ENCODE measurements at places on chromosomes 11 and 22.

- DNase-seq, result no peak
Measured at GRCh38 chr11:107266455-107266854, 191.2 kb downstream of the CWF19L2 start.

- DNase-seq, result no peak
Measured at GRCh38 chr11:47325271-47326041, 27.0 kb downstream of the MYBPC3 start.

DNA sequence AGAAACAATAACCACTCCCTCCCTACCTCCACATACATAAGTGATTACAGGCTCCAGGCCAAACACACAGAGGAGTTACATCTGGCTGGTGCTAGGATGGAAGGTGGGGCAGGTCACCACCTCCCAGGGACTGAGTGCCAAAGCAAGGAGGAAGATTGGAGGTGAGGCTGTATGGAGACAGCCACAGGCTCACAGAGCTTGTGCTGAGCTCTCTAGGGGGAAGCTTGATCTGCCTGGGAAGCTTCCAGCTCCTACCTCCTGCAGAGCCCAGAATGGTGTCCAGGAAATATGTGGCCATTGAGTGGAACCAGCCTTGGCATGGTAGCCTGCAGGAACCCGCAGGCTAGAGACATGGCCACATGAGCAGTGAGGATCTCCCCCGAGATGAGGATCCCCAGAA lies 3.6 kb upstream of the MED15 start:
- no peak for DNase-seq

GRCh38 chr11:9525116-9525515 lies 48.4 kb upstream of the WEE1 start:
- DNase-seq, result no peak

- DNase-seq, result no peak
Measured at GRCh38 chr11:84522331-84522730, 1104.8 kb downstream of the DLG2 start.
